Thoracic aorta endothelial cell (primary cell): ENCODE measurements at places on chromosomes 1 and 21. TPM values are rescaled to one million over a fixed set of nuclear protein-coding genes. Genes with fewer than 3 reads are reported as not detected.

The MNDA gene
- not detected in 2 replicates for total RNA-seq

The TMEM82 gene
- total RNA-seq: not detected in 2 replicates

The HYI gene
- total RNA-seq: 74.1 and 154 TPM in 2 replicates

The CRNN gene
- total RNA-seq: not detected in 2 replicates

The KRTAP19-6 gene
- total RNA-seq: not detected in 2 replicates

The ALX3 gene
- total RNA-seq: not detected in 2 replicates

The HES3 gene
- total RNA-seq: not detected in 2 replicates

The DEPDC1 gene
- total RNA-seq: 45.5 and 78.5 TPM in 2 replicates

The OPTC gene
- total RNA-seq: not detected in 2 replicates

The BCL2L15 gene
- 0.43 and 1.1 TPM in 2 replicates for total RNA-seq

The HSD11B1 gene
- total RNA-seq: not detected in 2 replicates
